ENCODE measurements at places on chromosomes 12 and 14. TPM values are rescaled to one million over a fixed set of nuclear protein-coding genes. Genes with fewer than 3 reads are reported as not detected.

The STXBP6 gene
- polyA plus RNA-seq: not detected

The EEF1AKMT3 gene
- 1.0 TPM for polyA plus RNA-seq

The ZFHX2 gene
- 0.21 TPM for polyA plus RNA-seq

The MCRS1 gene
- 107 TPM for polyA plus RNA-seq

The RPS6KL1 gene
- polyA plus RNA-seq: 0.52 TPM

The IL25 gene
- polyA plus RNA-seq: not detected

The RNASE3 gene
- polyA plus RNA-seq: not detected

The GOLGA5 gene
- 12.9 TPM for polyA plus RNA-seq

The FAM216A gene
- polyA plus RNA-seq: 19.7 TPM

The FAM90A1 gene
- 0.27 TPM for polyA plus RNA-seq

The CLECL1 gene
- polyA plus RNA-seq: 18.5 TPM

The RFX4 gene
- polyA plus RNA-seq: not detected

The KRT71 gene
- not detected for polyA plus RNA-seq

The IKZF4 gene
- polyA plus RNA-seq: 2.3 TPM

The RHEBL1 gene
- polyA plus RNA-seq: 6.1 TPM

The RASSF9 gene
- not detected for polyA plus RNA-seq

The VPS33A gene
- 11.3 TPM for polyA plus RNA-seq

The AKAP5 gene
- 0.21 TPM for polyA plus RNA-seq

The NFATC4 gene
- polyA plus RNA-seq: 3.7 TPM

The FZD10 gene
- polyA plus RNA-seq: not detected

The SYNE2 gene
- polyA plus RNA-seq: 39.5 TPM

The HOXC11 gene
- polyA plus RNA-seq: not detected

The MUCL1 gene
- not detected for polyA plus RNA-seq

The KRT79 gene
- not detected for polyA plus RNA-seq

The PLCZ1 gene
- polyA plus RNA-seq: not detected

The PLXNC1 gene
- polyA plus RNA-seq: 9.7 TPM

The LRIG3 gene
- 0.03 TPM for polyA plus RNA-seq

The SLC16A7 gene
- 19.2 TPM for polyA plus RNA-seq

The CLEC12A gene
- 1.0 TPM for polyA plus RNA-seq

The SPIC gene
- polyA plus RNA-seq: not detected

The INHBE gene
- polyA plus RNA-seq: not detected

The TAS2R31 gene
- 0.63 TPM for polyA plus RNA-seq

The JAG2 gene
- polyA plus RNA-seq: 0.27 TPM

The C12orf60 gene
- 0.25 TPM for polyA plus RNA-seq

The PKP2 gene
- polyA plus RNA-seq: not detected

The FITM1 gene
- 4.6 TPM for polyA plus RNA-seq

The PRH2 gene
- 2.6 TPM for polyA plus RNA-seq

The GPR65 gene
- polyA plus RNA-seq: 8.7 TPM

The VDR gene
- 0.75 TPM for polyA plus RNA-seq

The ESR2 gene
- polyA plus RNA-seq: 3.6 TPM

The TROAP gene
- polyA plus RNA-seq: 0.88 TPM

The HDAC7 gene
- polyA plus RNA-seq: 84.6 TPM

The LYZ gene
- 21.1 TPM for polyA plus RNA-seq

The DAAM1 gene
- polyA plus RNA-seq: 5.4 TPM

The JPH4 gene
- not detected for polyA plus RNA-seq

The ZNF385A gene
- 4.9 TPM for polyA plus RNA-seq

The SLC6A13 gene
- 0.54 TPM for polyA plus RNA-seq

The GZMB gene
- 0.88 TPM for polyA plus RNA-seq

The MVK gene
- polyA plus RNA-seq: 9.9 TPM

The TPH2 gene
- polyA plus RNA-seq: not detected
